ENCODE measurements at places on chromosomes 11 and 22.

DNA sequence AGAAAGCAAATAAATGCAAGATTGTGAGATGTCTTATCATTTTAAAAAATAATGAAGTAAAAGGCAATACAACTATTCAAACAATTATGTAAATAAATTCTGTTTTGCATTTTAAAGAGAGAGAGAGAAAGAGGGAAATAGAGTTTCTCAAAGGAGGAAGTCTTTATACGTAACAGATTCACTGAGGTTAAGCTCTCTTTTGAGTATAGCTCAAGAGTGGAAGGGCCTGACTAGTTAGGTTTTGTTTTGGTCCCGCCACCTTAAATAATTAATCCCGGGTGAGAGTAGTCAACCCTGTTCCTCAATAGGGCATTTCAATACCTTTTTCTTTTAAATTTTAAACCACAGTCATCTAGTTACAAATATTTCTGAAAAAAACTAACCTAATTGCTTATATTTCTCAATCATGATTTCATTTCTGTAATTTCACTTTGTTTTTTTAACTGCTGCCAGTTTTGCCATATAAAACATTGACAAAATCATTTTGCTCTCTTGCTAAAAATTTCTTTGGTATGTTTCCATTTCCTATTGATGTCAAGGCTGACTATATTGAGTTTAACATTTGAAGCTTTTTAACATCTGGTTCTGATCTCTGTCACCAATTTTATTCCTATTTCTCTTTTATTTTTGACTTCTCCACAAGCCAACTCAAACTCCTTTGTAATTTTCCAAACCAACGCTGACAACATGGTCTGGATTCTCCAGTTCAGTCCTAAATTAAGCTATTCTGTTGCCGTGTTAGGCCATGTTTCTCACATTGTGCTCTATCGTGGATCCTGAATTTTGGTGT lies 10.3 kb downstream of the OR10D3 start:
- no peak for DNase-seq

DNA sequence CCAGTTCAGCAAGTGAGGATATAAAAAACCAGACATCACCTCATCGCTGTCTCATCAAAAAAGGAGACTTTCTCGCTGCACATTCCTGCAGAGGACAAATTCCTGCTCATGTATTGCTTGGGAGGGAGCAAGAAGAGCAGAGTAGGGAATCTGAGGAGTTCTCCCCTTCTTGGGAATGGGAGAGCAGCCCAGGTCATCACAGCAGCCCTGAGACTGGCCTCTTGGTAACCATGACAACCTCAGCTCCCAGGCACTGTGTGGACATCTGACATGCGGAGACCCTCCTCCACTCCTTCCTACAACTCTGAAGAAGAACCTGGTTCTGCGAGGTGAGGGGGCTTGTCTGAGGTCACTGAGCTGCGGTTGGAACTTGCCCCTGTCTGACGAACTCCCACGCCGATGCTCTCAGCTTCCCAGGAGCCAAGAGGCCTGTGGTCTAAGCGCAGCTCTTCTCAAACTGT lies 17.9 kb downstream of the RFPL1 start:
- peak; percentile 69 for DNase-seq

- DNase-seq: no peak
Observed at GRCh38 chr22:29078036-29078868, 5.4 kb downstream of the KREMEN1 start.

DNA sequence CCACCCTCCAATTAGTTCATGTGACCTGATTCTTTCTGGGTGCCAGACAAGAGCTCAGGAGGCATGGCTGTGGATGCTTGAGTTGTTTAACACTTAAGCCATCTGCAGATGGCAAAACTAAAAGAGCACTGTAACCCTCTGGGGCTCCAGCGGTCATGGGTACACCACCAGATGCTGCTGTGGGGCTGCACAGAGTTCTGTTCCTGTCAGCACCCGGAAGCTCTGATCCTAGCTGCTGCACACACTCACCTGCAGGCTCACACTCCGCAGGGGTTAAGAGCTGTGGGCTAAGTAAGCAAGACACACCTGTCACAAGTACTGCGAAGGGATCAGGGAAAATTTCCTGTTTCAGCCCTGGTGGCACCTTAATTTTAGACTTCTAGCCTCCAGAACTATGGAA lies 307.8 kb downstream of the C11orf87 start:
- no peak for DNase-seq

DNA sequence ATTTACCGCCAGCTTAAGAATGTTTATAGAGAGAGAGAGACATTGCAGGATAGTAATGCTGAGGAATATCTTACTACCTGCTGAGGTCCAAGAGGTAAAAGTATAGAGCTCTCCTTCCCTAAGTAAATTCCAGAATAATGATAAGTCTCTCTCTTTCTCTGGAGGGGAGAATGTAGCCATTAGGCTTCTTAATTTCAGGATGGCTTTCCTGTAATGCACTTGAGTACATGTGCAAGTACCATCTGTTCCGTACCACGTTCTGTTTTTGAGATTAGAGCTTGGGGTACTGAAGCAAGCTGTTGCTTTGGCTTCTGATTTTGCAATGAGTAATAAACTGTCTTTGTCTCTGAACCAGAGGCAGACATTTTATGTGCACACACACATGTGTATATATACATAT lies 1314.0 kb downstream of the JRKL start:
- no peak for DNase-seq

DNA sequence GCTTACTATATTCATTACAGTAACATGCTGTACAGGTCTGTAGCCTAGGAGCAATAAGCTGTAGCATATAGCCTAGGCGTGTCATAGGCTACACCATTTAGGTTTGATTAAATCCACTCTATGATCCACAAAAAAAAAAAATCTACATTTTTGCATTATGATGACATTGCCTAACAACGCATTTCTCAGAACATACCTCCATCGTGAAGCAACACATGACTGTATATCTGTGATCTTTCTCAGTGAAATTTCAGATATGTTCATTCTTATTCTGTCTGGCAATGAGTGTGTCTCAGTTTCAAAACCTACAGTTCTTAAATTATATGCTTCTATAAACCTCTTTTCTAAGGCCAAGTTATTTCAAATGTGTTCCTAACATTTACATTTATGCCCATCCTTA lies 140.3 kb downstream of the CADM1 start:
- peak; percentile 21 for DNase-seq

DNA sequence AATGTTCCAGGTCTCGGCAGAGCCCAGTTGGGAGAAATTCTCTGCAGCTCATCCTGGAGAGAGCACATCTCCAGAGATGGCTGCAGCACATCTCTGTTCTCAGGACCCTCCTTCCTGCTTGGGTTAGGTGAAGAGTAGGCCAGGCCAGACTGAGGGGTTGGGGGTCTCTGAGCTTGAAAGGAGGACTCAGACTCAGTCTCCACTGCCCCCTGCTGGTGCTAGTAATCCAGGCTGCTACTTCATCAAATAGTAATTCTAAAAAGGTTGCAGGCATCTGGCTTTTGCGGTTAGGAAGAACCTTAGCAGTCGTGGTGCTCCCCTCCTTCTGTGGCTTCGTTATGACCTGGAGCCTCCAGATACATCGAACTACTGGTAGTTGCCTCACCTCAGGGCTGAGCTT lies 9.7 kb downstream of the TUB start:
- peak; percentile 24 for DNase-seq

GRCh38 chr11:47943721-47944586 lies 36.4 kb upstream of the PTPRJ start:
- DNase-seq: peak; percentile 31

DNA sequence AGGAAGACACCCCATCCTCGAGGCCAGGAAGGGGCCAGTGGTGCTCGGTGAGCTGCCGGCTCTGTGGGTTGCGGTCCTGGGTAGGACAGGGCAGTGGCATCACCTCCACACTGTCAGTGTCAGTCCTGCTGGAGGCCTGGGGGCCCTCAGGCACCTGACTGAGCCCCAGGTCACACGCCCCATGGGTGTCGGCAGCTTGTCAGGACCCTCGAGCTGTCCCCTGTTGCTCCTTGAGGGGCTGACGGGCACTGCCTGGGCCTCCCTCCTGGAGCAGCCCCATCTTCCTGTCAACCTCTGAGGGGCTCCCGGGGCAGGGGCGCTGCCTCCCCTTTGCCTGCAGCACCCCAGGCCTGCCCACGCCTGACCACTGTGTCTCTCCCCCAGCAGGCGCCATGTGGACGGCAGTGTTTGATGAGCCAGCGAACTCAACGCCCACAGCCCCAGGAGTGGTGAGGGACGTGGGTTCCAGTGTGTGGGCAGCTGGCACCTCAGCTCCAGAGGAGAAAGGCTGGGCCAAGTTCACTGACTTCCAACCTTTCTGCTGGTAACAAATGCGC lies 35.4 kb downstream of the SBF1 start:
- DNase-seq: no peak

GRCh38 chr22:45210991-45211390 lies 29.7 kb downstream of the KIAA0930 start:
- peak; percentile 88 for DNase-seq

- DNase-seq: peak; percentile 40
Observed at GRCh38 chr11:13448876-13449275, 14.1 kb downstream of the BTBD10 start.

GRCh38 chr11:113014262-113015097 lies 53.3 kb downstream of the NCAM1 start:
- DNase-seq: peak; percentile 75

DNA sequence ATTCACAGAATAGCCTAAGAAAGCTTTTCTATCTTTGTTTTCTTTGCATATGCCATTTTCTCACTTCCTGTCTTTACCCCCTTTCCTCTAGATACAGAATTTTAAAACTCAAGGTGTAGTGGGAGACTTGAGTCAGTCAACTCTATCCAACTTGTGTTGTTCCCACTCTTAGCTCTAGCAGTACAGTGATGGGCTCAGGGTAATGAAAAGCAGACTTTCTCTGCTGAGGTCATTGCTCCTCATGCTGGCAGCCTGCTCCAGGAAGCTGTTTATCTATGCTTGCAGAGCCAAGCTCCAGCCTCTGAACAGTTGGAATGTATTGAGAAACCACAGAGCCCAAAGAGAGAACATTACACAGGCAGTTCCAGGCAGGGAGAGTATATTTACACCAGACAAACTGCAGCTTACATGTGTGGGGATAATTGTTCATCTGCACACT lies 68.1 kb downstream of the CSTPP1 start:
- peak; percentile 99 for DNase-seq

GRCh38 chr11:20364341-20364792 lies 853 bp downstream of the HTATIP2 start:
- DNase-seq: no peak

DNA sequence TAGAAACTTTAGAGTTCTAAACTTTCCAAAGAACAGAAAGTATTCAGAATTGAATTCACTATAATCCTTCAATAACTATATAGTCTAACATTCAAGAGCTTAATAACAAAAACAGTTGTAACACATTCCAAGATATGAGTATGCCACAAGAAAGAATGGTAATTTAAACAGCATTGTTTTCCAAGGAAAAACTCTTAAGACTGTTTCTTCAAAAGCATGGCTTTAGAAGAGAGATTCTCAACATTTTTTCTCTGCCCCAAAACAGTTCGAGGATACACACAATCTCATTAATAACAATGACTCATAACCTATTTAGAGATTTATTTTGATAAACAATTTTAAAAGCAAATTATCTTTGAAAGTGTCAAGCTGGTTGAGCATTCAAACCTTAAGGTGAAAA lies 16.7 kb upstream of the ARHGAP32 start:
- DNase-seq: peak; percentile 15
